Activated gamma-delta T cell treated with Interleukin-2 at 50 U/mL for 16 hours (primary cell): ENCODE measurements at places on chromosomes 11 and 22.

- no peak for DNase-seq
Measured at GRCh38 chr11:2555336-2555735, 110.5 kb downstream of the KCNQ1 start.

- DNase-seq, result no peak
Measured at GRCh38 chr11:117814204-117814765, 10.3 kb downstream of the FXYD2 start.

DNA sequence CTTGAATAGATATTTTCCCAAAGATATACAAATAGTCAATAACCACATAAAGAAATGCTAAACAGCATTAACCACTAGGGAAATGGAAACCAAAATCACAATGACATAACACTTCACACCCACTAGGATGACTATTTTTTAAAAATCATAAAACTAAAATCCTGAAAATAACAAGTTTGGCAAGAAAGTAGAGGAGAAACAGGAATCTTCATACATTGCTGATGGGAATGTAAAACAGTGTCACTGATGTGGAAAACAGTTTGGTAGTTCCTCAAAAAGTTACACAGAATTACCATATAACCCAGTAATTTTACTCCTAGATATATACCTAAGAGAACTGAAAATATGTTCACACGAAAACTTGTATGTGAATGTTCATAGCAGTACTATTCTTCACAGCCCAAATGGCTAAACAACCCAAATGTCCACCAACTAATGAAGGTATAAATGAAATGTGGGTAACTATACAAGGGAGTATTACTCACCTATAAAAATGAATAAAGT is 12.5 kb downstream of the PICALM start:
- DNase-seq, result no peak

GRCh38 chr22:46454504-46455269 is 82.7 kb downstream of the CELSR1 start:
- no peak for DNase-seq

DNA sequence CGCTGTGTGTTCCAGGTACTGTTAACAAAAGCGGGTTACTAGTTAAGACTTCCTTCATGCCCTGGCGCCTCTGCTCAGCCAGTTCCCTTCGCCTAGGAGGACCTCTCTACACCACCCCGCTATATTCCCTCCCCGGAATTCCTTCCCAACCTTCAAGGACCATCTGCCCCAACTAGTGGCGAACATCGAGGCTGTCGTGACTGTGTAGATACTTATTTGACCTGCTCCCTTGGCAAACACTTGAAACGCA is 450 bp upstream of the BCL2L13 start:
- no peak for DNase-seq

DNA sequence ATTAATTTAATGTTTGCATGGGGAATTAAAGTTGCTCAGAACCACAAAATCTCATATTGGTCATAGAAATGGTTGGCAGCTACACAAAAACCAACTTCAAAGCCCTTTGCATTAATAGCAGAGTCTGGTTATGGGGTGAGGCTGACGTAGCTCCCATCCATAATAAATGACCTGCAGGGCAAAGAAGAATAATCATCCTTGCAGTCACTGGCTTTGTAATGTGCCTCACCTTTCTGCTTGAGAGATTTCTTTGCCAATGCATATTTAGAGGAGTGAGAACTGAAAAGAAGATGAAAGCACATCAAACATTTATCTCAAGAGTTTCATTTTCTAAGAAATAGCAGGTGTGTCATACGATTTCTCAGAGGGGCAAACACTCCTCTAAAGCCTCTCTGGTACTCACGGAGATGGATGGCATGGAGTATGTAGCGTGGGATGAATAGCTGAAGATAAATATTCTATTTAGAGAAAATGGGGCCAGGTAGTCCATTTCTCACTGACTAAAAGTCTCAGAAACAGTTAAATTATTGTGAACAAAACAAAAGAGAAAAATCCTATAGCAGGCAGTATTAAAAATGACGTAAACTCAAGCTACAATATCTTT is 1491.9 kb downstream of the FAM181B start:
- DNase-seq, result no peak
